Stimulated activated CD8-positive, alpha-beta memory T cell treated with anti-CD3 and anti-CD28 coated beads, Interleukin-4, amount 100 ng/mL, for 4 hours (primary cell): ENCODE measurements at places on chromosomes 16 and 17.

- no peak for DNase-seq
Measured at GRCh38 chr17:34613064-34614019, 34.0 kb downstream of the TMEM132E start.

- peak; percentile 10 for DNase-seq
Measured at GRCh38 chr17:49523706-49524472, 28.8 kb downstream of the NGFR start.

GRCh38 chr16:23124315-23124714 lies 24.9 kb downstream of the USP31 start:
- no peak for DNase-seq

- DNase-seq: no peak
Measured at GRCh38 chr17:57593739-57594462, 151.2 kb downstream of the CCDC182 start.

DNA sequence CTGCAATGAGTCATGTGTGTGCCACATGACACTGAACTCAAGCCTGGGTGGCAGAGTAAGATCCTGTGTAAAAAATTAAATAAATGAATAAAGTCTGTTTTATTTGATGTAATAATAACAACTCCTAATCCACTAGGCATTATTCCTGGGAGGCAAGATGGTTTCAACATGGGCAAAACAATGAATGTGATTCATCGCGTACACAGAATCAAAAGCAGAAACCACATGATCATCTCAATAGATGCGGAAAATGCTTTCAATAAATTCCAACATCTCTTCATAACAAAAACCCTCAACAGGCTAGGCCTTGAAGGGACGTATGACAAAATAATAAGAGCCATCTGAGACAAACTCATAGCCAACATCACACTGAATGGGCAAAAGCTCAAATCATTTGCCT lies 195.4 kb downstream of the CDH11 start:
- DNase-seq: no peak

- no peak for DNase-seq
Measured at GRCh38 chr16:77775911-77776909, 12.2 kb upstream of the VAT1L start.

GRCh38 chr16:89170346-89171215 lies 967 bp upstream of the CDH15 start:
- DNase-seq: no peak

- DNase-seq: no peak
Measured at GRCh38 chr16:86467490-86467889, 42.8 kb upstream of the FOXF1 start.

GRCh38 chr16:17798716-17799115 lies 328.0 kb upstream of the XYLT1 start:
- no peak for DNase-seq

DNA sequence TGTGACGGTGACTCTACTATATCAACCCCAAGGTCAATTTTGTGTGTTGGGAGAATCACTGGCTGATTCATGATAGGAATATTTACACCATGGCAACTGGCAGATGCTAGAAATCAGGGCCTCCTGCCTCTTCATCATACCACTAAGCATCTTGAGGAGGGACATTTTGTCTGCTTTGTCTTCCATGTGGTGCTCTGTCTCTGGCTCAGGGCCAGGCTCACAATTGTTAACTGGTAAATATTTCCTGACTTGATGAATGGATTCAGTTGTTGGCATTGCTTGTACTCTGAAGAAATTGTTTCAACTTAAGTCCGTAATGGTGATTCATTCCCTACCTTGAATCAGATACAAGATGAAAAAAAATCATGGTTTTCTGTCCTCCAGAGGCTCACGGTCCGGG lies 292.7 kb downstream of the HAPSTR1 start:
- DNase-seq: no peak

- DNase-seq: no peak
Measured at GRCh38 chr17:3926860-3927627, 10.8 kb upstream of the P2RX1 start.

- no peak for DNase-seq
Measured at GRCh38 chr17:78735832-78736525, 46.1 kb downstream of the CYTH1 start.

- no peak for DNase-seq
Measured at GRCh38 chr16:2528161-2529060, 2.8 kb downstream of the CEMP1 start.

GRCh38 chr17:39753514-39754160 lies 15.9 kb downstream of the GRB7 start:
- no peak for DNase-seq
